Fibroblast of skin of abdomen (primary cell): ENCODE measurements at places on chromosomes 16 and 17.

DNA sequence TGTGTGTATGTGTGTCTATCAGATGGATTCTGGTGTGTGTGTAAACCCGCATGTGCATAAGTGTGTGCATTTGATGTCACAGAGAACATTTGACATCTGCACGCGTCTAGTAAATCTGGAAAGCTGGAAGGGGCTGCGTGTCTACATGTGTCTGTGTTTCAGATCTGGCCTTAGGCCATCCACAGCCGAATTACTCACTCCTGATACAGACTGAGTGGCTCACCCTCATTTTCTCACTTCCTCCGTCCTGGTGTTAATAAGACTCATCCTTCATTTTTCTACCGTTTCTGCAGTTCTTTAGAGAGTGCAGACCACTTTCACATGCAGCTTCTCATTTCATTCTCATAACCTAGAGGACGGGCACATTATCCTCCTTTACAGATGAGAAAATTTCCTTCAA, 491.6 kb downstream of the CDH13 start:
- peak; percentile 90 for DNase-seq

GRCh38 chr17:77901481-77901880, 57.0 kb upstream of the TNRC6C start:
- DNase-seq: no peak

- no peak for DNase-seq
These were observed 5.5 kb downstream of the CBFA2T3 start for GRCh38 chr16:88971371-88972097.

GRCh38 chr17:81119223-81120148, 45.8 kb upstream of the PVALEF start:
- DNase-seq: peak; percentile 85
